Stimulated activated CD8-positive, alpha-beta memory T cell treated with anti-CD3 and anti-CD28 coated beads, Interleukin-15, amount 100 ng/mL, for 1 hour (primary cell): ENCODE measurements at places on chromosomes 5 and 9.

DNA sequence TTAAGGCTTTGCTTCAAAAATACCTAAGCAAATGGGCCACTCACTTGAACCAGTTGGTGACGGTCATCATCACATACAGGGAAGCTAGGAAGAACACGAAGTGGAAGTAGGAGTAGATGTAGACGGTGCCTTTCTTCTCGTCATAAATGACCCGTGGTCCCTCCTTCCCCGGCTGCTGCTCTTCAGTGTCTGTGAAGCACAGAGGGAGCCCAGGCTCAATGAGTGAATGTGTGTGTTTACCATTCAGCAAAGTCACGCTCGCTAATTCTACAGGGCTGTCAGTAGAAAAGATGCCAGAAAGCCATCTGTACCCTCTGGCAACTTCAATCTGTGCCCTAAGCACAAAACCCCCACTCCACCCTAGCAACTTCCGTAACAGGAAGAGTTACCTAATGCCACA, 109.8 kb downstream of the SERINC5 start:
- no peak for DNase-seq

DNA sequence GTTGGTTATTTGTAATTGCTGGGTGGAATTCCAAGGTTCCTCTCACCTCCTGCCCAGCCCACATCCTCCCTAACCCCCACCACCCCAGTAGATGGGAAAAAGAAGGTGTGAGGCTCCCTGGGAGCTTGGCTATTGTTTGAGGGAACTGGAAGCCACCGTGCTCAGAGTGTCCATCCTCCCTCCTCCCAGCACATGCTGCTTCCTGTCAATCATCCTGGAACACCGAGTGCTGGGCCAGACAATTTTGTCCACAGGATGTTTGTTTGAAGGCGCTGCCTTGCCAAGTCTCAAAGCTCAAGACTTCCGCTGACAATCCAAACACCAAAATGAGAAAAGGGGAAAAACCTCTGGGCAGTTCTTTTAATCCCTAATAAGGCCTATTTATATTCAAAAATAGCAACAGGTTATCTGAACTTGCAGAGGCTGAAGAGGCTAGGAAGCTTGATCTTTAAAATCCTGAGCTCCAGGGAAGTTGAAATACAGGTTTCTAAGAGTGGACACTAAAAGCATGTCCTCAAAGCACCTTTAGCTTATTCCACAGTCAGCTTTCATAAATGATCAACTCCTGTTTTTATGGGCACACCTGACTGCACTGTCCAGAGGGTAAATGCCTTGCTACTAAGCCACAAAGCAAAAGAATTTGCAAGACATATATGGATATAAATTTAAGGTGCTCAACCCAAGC, 286.7 kb downstream of the NFIB start:
- no peak for DNase-seq

DNA sequence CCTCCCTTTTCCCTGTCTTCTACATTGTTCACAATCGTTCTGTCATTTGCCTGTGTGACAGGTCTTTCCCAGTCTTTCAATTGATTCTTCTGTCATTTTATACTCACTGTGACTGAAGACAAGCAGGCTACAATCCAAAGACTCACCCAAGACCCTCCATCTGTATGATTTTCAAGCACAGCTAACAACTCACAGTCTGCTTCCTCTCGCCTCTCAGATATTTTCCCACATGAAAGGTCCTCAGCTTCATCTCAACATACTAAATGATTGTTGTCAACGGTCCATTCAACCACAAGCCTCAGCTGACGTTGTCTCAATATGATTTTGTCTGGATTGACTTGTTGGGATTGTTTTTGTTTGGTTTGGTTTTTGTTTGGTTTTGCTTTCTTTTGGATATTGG, 346.5 kb downstream of the NFIB start:
- no peak for DNase-seq

DNA sequence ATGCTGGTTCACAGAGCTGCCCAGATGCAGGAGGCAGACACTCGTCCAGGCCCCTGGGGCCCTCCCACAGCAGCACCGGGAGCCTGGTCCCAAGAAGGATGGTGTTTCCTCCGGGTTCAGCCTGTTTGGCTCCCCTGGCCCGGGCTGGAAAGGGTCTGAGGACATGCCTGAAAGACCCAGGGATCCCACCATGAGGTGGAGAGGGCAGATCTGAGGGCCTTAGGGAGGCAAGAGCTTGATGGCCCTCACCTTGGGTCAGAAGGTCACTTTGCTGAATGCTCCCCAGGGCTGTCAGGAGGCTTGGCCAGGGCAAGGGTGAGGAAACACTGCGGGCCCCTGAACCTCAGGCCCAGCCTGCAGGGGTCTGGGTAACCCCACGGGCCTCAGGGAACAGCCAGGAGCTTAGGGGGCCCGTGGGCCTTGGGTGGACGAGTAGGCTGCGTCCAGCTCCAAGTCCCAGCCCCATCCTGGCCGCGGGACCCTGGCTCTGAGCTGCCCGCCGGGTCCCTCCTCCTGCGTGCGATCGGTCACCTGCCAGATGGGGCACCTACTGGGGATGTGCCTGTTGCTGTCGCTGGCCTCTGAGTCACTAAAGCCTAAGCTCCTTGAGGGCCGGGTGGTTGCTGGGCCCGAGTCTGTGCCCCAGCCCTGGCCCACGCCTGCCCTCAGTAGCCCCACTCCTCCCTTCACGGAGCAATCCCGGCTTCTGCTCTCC, 106.2 kb downstream of the ZNF354C start:
- no peak for DNase-seq

- no peak for DNase-seq
Measured at GRCh38 chr5:118956727-118957126, 31.6 kb downstream of the DTWD2 start.

DNA sequence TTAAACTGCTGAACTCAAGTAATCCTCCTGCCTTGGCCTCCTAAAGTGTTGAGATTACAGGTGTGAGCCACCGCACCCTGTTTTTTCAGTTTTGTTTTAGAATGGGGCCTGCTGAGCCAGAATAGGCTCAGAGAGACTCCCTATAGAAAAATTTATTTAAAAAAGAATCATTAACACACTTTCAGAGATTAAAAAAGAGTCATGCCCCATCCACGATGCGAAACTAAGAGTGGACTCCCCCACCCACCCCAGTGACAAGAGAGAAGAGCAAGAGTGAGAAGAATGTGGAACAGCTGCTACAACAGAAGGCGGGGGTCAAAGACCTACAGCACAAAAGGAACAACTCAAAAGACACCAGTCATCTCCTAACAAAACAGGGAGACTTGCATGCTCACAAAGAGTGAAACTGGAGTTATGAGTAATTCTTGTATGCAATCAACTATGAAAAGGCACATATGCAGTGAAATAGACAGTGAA, 47.2 kb downstream of the GLDC start:
- no peak for DNase-seq

DNA sequence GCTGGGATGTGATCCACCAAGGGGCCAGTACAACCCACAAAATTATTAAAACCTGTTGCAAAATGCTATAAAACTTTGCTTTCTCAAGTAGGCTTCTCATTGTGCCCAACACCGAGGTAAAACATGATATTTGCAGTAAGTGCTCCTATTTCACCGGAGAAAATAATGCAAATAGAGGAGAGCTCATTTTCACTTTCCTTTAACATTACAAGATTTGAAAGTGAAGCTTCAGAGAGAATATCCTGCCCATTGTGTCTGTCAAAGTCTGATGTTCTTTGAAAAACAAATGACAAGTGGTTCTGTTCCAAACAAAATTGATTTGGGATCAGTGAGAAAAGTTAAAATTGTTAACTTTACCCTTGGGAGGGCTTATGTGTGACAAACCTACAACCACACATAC, 287.1 kb downstream of the KCNN2 start:
- DNase-seq: no peak

DNA sequence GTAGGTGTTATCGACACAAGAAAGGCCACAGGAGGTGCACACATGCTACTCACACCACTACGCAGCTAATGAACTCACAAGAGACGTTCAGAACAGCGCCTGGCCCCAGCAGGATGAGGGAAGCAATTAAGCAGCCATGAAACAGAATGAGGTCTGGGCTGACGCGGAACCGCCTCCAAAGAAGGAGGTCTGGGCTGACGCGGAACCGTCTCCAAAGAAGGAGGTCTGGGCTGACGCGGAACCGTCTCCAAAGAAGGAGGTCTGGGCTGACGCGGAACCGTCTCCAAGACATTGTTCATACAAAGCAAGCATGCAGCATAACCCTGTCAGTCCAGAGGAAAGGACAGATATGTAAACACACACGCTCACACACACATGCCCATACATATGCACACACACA, 63.2 kb upstream of the ZNF354A start:
- no peak for DNase-seq
